HepG2 (cell line): ENCODE measurements at places on chromosomes 1 and 21. TPM values are rescaled to one million over a fixed set of nuclear protein-coding genes. Genes with fewer than 3 reads are reported as not detected.

DNA sequence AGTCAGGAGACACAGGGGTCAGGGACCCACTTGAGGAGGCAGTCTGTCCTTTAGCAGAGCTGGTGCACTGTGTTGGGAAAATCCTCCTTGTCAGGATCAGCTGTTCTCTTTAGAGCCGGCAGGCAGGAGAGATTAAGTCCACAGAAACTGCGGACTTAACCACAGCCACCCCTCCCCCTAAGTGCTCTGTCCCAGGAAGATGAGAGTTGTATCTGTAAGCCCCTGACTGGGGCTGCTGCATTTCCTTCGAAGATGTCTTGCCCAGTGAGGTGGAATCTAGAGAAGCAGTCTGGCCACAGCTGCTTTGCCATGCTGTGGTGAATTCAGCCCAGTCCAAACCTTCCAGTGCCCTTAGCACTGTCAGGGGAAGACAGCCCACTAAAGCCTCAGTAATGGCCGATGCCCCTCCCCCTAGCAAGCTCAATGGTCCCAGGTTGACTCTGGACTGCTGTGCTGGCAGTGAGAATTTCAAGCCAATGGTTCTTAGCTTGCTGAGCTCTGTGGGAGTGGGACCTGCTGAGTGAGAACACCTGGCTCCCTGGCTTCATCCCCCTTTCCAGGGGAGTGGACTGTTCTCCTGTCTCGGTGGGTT, 172.8 kb downstream of the ST6GALNAC3 start:
- no peak for DNase-seq

GRCh38 chr21:43775795-43776430, at the start of gene CSTB:
Gene CSTB (minus strand): TSS chr21:43776308. CDS start chr21:43776269, 39 bp downstream.
- DNase-seq: peak; percentile 37

ANKRD35 gene
- total RNA-seq: 0.02 TPM in 1 of 2 replicates, not detected in the other

DNA sequence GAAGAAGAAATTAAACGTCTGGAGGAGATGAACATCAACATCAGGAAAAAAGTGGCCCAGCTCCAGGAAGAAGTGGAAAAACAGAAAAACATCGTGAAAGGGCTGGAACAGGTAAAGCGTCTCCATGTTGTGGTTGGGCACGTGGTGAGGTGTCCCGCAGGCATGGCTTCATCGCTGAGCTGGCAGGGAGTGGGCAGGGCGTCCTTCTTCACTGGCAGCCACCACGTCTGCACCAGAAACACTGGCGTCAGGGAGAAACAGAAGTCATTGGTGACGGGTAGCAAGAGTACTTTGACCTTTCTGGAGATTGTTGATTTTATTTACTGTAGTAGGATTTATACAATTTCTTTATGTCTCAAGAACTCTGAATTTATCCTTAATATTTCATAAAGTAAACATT, 59.0 kb upstream of the DIP2A start:
- DNase-seq: no peak

GRCh38 chr21:44089001-44089911, 17.9 kb upstream of the PWP2 start:
- DNase-seq: no peak

- no peak for DNase-seq
These were observed 16.6 kb upstream of the DISP3 start for GRCh38 chr1:11462224-11462923.

- DNase-seq: no peak
These were observed 121.2 kb downstream of the SPSB1 start for GRCh38 chr1:9413877-9414213.

DNA sequence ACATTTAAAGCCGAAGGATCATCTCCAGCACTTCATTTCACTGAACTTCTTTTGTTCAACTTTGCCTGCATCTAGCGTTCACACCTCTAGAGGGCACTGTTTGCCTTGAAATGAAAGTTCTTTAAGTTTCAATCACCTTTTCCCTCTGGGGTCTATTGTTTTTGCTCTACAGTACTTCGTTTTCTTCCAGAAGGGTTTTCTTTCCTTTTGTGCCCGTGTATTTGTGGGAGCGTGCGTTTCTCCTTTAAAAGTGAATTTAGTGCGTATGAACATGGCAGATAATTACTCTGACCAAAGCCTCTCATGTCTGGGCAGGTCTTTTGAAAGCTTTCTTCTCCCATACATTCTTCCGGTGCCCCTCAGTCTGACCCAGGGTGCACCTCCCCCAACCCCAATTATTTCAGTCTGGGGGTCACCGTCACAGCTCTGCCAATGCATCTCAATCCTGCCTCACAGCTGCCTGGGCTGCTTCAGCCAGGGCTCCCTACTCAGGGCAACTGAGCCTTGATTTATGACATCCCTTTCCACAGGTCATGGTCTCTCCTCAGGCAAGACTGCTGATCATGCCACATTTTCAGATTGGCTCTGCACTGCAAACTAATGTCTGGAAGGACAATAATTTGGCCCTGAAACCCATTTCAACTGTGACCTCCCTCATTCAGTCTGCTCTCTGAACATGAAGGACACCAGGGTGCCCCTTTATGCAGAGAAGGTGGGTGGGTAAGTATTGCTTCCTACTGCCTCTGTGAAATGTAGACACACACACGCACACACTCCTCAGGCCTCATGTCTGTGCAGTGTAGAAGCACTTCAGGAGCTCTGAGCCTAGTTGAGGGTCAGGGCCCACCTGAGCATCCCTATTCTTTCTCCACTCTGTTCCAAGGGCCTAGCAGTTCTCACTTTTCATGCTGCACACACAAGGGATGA, 88.6 kb downstream of the NUF2 start:
- DNase-seq: peak; percentile 51

DNA sequence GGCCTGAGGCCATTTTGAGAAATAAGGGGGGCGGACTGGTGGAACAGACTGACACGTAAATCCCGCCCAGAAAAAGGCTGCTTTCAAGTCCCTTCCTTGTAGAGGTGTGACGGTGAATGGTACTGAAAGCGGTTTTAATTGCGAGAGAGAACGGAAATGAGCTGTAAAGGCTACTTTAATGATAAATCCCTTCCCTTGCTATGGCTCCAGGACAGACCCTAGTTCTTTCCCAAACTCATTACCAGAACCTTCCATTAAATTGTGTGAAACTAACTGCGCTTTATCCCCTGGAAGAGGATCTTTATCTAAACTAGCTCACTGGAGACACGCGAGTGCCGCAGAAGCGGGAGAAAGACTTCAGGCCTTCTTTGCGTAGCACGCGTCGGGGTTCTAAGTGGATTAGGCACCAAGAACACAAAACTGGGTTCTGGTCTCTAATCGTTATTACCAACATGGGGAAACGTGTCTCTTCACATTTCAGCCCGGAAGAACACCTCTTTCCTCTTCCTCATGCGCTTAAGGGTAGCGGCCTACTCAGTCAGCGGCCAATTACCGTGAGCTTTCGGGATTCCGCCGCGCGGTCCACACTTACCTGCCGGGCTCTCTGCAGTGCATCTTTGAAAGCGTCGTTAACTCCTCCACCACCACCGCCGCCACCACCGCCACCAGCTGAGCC, 441 bp downstream of the FUBP1 start:
- peak; percentile 92 for DNase-seq

DNA sequence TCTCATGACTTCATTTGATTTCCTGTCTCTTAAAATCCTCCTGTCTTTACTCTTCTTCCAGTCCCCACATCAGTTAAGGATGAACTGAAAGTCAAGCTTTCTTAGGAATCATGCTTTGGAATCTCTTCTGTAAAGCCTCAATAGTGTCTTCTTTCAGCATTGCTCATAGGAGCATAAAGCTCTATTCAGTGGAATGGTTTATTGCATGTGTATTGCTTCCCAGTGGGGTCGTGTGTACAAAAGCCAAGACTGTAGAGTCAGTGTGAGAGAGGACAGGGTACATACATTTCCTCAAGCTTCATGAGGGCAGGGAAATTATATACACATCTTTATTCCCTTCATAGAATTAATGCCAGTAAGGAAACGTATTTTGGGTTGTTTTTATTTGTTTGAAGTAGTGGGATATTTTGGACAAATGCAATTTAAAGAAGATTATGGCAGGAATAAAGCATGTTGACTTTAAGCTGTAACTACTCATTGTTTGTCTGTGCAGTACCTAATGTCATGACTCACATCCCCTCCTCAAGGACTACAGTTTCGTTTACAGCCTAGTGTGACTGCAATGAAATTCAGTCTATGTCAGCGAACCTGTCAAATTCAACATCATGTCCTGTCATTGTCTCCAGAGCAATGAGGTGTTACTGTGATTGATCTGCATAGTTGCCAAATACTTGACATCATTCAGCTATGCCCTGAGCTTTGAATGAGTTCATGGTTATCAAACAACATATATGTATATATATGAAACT, 2164.2 kb downstream of the NCAM2 start:
- DNase-seq: no peak

GRCh38 chr1:39360731-39361130, 130.7 kb upstream of the BMP8A start:
- no peak for DNase-seq

BSDC1 gene
- 33.2 and 40.3 TPM in 2 replicates for total RNA-seq

- no peak for DNase-seq
These were observed 3.1 kb downstream of the CLIC6 start for GRCh38 chr21:34671891-34672290.

DNA sequence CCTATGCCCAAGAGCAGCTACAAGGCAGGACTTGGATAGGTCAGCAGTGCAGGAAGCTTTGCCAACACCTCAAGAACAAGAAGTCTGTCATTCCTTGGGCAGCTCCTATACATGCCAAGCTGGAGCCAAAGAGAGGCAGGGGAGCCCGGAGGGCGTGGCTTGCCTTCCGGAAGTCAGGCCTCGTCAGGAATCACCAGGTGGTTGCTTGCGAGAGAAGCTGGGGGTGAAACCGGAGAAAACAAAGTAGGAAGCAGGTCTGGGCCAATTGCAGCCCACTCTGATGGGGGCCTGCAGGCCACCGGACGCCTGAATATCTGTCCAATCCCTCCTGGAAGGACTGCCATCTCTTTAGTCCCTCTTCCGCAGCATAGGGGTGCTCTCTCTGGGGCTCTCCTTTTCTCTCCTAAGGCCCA, 794 bp upstream of the FAM76A start:
- DNase-seq: peak; percentile 68

- DNase-seq: peak; percentile 59
These were observed 110.5 kb downstream of the TOMM20 start for GRCh38 chr1:235018161-235018560.
